ENCODE measurements at places on chromosomes 4 and X. TPM values are rescaled to one million over a fixed set of nuclear protein-coding genes. Genes with fewer than 3 reads are reported as not detected.

Gene GABRE
- 0.36 TPM for total RNA-seq

Gene GAGE12F
- not detected for total RNA-seq

Gene FAM133A
- total RNA-seq = not detected

Gene CT45A10
- total RNA-seq = not detected

All from melanocyte of skin (primary cell).